Pons (tissue), 1 donor: ENCODE measurements at places on chromosomes 11 and 22.

GRCh38 chr11:82701847-82702520 is 31.7 kb downstream of the FAM181B start:
- DNase-seq, result peak; percentile 77

- DNase-seq, result no peak
Measured at GRCh38 chr22:29670626-29671025, 49.2 kb upstream of the CABP7 start.

- no peak for DNase-seq
Measured at GRCh38 chr11:47348859-47349258, 3.6 kb downstream of the MYBPC3 start.

DNA sequence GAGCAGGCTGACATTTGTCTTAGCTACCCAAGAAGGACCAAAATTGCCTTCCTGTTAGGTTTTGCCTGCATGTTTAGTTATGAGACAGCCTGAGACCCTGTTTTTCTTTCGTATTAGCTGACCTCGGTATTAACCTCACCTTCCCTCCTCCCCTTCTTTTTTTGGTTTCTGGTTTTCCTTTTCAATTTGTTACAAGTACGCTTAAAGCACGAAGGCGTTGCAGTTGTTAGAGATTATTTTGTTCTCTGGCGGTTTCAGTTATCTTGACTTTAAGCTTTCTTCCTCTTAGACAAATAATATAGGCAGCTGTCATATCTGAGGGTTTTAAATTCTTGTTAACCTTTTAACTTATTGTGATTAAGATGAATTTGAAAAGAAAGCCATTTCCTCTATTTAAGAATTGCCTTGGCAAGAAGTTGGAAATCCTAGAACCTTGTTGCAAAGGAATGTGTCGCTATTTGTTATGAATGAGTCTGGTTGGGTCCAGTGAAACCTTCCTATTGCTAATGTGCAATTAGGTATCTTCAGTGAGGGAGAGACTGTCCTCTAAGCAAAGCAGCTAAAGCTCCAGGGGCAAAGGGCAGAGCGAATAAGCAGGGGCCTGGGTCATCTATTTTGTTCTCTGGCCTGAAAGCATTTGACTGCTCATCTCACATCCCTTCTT is 45.7 kb downstream of the PACS1 start:
- DNase-seq, result no peak

- DNase-seq, result no peak
Measured at GRCh38 chr11:73570415-73571114, 27.3 kb downstream of the FAM168A start.

GRCh38 chr11:131691181-131692041 is 321.0 kb downstream of the NTM start:
- no peak for DNase-seq

DNA sequence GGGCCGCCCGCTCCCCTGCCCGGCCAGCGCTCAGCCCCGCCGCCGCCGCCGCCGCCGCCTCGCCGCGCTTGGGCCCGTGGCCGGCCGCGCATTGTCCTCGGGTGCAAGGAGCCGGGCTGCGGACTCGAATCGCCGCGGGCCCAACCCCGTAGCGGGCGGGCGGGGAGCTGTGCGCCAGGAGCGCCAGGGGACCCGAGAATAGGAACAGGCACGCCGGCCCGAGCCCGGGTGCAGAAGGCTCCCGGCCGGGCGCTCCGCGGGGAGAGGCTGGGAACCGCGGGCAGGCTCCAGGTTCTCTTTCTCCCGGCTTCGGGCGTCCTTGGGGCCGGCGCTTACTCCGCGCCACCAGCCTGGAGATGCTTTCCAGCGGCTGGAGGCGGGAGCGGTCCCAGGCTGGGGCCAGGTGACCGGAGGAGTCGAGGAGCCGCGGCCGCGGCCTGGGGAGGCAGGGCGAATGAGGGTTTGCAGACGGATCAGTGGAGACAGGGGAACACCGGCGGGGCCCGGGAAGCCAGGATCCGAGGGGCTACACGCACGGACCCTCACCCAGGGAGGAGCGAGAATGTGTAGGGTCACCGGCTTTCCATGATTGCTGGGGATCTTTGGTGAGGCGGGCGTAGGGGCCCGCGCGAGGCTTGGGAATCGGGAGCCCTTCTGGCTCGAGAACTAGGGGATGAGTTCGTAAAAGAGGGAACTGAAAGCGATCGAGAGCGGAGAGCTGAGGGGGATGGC is 726 bp downstream of the PKNOX2 start:
- no peak for DNase-seq

GRCh38 chr22:30968924-30969531 is at the start of gene TUG1:
TUG1 (plus strand) TSS chr22:30969265.
- DNase-seq, result peak; percentile 96

- DNase-seq, result peak; percentile 64
Measured at GRCh38 chr11:134224710-134225664, 516 bp downstream of the VPS26B start.

- no peak for DNase-seq
Measured at GRCh38 chr11:38543986-38544385, 1946.0 kb upstream of the RAG2 start.

- DNase-seq, result no peak
Measured at GRCh38 chr22:27489178-27489675, 312.3 kb downstream of the MN1 start.

DNA sequence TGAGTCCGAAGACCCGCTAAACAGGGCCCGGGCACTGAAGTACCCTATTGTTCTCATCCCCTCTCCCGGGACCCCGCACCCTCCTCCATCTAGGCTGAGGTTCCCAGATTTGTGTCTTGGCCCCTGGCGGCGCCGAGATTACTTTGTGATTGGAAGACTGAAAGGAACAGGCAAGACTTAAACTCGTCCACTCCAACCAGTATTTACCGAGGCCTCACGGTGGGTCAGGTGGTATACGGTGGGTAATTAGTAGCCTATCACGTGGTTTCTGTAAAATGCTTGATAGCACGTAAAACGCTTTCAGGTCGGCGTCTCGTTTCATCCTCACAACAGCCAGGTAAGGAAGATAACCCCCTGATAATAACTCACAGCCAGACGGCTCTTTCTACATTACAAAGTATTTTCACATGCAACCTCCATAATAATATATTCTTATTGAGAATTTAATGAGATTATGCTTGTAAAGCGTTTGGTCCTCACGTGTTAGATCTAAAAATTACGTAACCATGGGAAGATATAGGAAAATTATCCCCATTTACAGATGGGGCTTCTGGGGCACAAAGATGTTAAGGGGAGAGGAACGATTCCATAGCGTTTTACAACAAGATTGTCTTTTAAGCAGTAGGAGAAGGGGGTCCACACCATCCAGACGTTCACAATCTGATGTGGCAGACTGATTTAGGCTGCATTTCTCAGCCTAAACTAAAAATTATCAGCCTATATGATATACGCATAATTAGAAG is 642 bp upstream of the PIK3C2A start:
- peak; percentile 56 for DNase-seq

DNA sequence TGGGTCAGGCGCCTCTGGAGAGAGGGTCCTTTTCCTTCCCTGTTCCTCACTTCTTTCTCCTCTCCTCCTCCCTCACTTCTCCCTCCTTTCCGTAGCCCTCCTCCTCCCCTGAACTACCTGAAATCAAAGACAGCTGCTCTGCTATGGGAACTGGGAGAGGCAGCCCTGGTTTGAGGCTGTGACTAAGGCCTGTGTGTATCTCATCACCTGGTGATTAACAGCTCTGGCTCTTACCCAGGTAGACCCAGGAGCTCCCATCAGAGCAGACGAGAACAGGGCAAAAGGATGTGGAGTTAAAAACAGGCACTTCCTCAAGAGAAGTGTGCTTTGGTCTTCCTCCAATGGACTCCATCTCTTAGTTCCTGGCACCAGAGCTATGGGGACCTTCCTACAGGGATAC is 5.8 kb downstream of the ISX start:
- DNase-seq, result no peak

DNA sequence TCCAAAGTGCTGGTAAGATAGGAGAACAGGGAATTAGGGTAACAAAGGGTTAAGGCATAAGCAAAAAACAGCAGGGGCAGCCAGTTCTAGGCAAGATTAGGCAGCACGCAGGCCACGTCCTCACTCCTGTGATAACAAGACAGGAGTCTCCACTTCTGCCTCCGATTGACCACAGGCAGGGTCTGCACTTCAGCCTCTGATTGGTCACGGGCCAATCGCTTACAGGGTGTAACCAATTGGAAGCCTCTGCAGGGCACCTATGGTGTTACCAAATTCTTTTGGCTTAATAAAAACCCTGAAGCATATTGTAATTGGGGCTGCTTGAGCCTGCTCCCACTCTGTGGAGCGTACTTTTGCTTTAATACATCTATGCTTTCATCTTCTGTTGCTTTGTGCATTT is 12.2 kb upstream of the GSTP1 start:
- no peak for DNase-seq

DNA sequence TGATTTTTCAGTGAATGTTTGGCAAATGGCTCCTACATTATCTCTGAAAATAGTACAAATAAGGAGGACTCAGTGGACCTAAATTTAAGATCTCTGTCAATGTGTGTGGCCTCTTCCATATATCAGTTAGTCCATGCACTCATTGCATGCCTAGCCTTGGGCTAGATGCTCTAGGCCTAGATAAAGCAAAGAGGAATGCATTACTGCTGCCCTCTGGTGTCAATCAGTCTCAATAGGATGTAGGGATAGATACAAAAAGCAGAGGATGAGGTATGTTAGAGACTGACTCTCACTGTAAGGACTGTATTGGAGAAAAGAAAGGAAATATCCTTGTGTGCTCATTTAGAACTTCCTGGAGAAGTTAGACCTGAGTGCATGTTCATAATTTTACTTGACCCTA is 42.0 kb downstream of the MS4A2 start:
- DNase-seq, result peak; percentile 56

GRCh38 chr11:71543866-71544265 is 4.4 kb upstream of the KRTAP5-9 start:
- no peak for DNase-seq

- no peak for DNase-seq
Measured at GRCh38 chr11:44601471-44602370, 36.3 kb downstream of the CD82 start.

GRCh38 chr11:59615120-59615636 is 396 bp downstream of the OSBP start:
- no peak for DNase-seq

GRCh38 chr11:111463276-111463675 is 48.9 kb downstream of the BTG4 start:
- no peak for DNase-seq

GRCh38 chr11:133732109-133732674 is 113.1 kb downstream of the SPATA19 start:
- DNase-seq, result no peak

DNA sequence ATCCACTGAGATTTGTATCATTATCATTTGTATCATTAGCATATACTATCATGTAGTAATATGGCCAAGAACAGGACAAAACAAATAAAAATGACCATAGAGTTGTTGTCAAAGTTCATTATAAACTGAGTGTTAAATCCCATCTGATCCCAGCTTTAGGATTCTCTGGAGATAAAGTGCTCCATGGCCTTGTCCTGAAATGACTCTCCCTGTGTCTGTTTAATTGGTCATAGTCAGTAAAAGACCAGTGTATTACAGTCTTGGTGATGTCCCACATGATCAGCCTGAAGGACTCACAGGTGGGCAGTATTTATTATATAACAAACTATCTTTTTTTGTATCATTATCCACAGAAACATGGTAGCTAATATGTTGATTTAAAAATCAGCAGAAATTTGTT is 361.6 kb downstream of the TMEM135 start:
- DNase-seq, result no peak

DNA sequence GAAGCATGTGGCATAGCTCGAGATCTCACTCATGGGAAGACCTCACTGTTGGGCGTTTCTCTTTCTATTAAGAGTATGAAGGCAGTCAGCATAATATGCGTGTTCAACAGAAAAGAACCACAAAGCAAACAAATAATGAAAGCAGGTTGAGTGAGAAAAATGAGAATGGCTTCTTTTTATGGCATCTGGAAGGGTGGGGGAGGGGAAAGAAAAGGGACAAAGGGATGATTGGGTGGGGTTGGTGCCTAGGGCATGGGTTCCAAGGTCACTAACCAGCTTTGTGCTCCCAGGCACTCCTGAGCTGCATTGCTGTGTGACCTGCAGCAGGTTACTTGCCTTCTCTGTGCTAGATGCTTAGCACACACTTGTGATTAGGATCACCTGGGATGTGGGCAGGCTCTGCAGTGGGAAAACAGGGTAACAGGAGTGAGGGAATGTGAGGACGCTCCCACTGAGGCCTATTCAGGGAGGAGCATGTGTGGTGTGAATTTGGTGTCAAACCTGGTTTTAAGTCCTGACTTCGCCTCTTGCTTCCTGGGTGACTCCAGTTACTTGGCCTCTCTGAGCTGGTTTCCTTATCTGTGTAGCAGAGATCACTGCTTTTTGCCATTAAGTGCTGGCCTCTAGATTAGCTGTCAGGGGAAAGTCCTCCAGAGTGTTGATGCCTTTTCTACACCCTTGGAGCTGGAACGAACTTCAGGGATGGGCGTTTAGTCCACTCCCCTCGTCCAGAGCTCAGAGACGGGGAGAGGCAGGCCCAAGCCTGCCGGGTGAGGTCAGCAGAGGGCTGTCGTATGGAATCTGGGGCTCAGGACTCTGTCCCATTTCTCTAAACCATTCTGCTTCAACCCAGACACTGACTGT is 74.8 kb downstream of the KIAA1671 start:
- DNase-seq, result no peak

- DNase-seq, result no peak
Measured at GRCh38 chr22:27677905-27678458, 123.6 kb downstream of the MN1 start.

GRCh38 chr22:37897807-37898206 is 8.3 kb upstream of the MICALL1 start:
- no peak for DNase-seq

DNA sequence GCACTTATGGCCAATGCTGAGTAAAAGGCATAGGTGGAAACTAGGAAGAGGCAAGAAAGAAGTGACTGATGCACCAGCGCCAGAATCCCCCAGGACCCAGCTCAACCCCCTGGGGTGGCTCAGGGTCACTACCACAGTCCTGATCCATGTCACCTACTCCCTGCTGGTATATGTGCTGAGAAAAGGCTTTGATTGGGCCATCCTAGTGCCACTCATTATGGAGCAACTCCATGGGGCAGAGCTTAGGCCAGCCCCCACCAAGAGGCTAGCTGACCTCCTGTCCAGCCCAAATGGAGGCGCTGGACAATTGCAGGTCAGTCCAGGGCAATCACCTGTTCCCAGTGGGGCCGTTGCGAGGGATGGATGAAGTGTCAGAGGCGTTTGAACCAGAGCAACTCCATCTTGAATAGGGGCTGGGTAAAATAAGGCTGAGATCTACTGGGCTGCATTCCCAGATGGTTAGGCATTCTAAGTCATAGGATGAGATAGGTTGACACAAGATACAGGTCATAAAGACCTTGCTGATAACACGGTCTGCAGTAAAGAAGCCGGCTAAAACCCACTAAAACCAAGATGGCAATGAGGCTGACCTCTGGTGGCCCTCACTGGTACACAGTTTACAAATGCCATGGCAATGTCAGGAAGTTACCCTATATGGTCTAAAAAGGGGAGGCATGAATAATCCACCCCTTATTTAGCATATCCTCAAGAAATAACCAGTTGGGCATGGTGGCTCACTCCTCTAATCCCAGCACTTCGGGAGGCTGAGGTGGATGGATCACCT is 20.6 kb upstream of the DAGLA start:
- DNase-seq, result no peak
